GM12865 (cell line): ENCODE measurements at places on chromosomes 13 and 19.

GRCh38 chr13:108212886-108213285 lies 2.5 kb downstream of the LIG4 start:
- DNase-seq = no peak

- no peak for DNase-seq
These were observed 6.3 kb upstream of the DNAAF3 start for GRCh38 chr19:55172741-55173140.

DNA sequence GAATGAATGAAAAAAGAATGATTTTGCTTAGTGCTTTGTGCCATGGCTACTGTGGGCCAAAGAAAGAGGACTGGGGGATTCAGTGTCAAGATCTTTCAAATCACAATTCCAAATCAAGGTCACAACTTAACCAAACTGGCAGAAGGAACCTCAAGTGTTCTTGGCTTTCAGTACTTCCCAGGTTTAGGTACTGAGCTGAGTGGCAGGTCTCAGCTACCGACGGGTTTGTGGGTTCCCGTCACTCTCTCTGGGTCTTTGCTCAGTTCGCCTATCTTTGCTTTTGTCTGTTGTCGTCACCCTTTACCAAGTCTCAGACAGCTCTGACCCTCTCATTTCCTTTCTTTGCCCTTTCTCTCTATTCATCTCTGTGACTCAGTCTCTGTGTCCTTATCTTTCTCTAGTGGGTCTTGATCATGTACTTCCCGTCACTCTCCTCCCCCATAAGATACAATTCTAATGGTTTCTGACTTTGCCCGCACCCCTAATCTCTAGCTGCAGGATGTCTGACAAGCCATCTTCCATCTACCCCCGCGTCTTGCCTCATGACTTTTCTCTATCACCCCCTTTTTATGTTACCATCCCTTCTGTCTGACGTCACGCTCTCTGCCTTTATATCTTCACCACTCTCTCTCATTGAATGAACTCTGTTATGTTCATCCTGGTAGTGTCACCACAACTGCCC lies 33.3 kb upstream of the LRRC4B start:
- no peak for DNase-seq

- DNase-seq = no peak
These were observed 426.9 kb downstream of the PCDH9 start for GRCh38 chr13:66803013-66803807.

- DNase-seq = no peak
These were observed 6.3 kb downstream of the GPR18 start for GRCh38 chr13:99251921-99252320.

GRCh38 chr13:87894059-87894458 lies 222.9 kb downstream of the SLITRK5 start:
- DNase-seq = no peak

- peak; percentile 30 for DNase-seq
These were observed 299.0 kb downstream of the ITGBL1 start for GRCh38 chr13:101751488-101751887.

GRCh38 chr13:75869981-75870380 lies 233.9 kb downstream of the LMO7 start:
- no peak for DNase-seq

DNA sequence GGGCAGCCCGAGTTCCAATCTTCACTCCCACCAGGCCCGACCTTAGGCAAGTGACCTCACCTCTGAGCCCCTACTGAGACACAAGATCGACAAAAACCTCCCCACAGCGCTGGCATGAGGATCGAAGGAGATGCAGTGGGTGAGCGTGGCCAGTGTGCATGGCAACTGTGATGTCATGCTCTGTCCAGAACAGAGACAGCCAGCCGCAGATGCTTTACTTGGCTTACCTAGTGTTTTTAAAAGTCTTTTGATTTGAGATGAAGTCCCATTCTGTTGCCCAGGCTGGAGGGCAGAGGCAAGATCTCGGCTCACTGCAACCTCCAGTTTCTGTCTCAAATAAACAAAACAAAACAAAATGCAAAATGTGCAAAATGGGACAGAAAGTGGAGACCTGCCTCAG lies 47.4 kb upstream of the CCNE1 start:
- peak; percentile 17 for DNase-seq

GRCh38 chr19:29678484-29679106 lies 13.3 kb downstream of the PLEKHF1 start:
- DNase-seq = no peak

GRCh38 chr19:16976446-16976845 lies 50.2 kb downstream of the CPAMD8 start:
- DNase-seq = no peak

- no peak for DNase-seq
These were observed 32.3 kb upstream of the UQCRFS1 start for GRCh38 chr19:29245215-29245614.

DNA sequence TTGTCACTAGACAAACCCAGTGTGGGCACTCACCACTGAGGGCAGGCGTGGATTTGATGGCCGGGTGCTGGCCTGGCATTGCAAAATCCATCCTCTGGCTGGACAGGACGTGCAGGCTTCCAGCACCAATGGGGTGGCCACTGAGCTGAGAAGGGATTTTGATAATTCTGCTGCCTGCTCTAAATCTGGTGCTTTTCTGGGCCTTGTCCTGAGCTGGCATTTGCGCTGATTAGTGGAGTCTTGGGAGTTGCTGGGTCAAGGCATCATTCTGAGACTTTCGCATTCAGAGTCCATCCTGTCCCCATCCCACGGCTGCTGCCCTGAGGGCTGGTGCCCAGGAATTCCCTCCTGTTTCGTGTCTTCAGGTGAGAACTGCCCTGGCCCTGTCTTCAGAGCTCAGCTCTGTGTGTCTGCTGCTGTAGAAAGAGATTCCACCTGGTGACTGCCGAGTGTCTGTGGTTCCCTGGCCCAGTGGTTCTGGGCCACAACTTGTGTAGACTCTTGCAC lies 65.9 kb upstream of the MCF2L start:
- DNase-seq = no peak

DNA sequence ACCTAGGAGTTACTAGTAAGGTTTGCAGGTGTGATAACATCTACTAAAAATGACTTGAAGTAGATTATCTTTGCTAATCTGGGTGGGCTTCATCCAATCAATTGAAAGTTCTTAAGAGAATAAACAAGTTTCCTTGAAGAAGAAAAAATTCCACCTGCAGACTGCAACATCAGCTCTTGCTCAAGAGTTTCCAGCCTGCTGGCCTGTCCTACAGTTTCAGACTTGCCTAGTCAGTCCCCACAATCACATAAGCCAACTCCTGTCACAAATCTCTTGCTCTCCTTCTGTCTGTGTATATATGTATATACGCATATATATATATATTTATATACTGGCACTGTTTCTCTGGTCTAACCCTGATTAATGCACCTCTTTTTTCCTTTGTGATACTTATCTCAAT lies 67.3 kb upstream of the ITM2B start:
- no peak for DNase-seq

GRCh38 chr13:35549481-35549880 lies 73.0 kb upstream of the MAB21L1 start:
- peak; percentile 11 for DNase-seq

DNA sequence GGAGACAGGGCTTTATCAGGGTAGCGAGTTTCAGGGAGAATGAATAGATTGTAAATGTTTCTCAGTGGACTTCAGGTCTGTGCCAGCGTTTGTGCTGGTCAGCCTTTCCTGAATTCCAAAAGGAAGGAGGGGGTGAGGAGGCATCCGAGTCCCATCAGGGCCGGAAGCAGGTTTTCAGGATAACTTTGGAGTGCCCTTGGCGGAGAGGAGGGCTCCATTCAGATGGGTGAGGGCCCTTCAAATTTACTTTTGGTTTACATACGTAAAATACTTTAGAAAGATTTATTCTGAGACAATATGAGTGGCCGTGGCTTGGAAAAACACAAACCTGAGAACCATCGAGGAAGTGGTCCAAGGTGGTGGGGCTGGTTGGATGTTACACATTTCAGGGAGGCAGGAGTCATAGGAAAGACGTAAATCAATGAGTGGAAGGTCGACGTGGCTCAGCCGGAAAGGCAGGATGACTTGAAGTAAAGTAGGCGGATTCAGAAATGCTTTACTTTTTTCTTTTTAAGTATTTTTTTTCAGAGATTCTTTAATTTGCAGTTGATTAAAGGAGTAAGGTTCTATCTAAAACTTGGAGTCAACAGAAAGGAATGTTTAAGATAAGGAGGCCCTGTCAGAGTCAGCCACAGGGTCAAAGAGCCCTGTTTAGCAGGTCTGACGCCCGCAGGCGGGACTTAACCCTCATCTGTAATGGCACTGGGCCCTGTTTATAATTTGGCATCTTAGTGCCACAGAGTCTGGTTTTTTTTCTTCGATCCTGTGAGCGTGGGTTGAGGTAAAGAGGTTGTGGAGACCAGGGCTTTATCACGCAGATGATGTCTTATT lies 32.8 kb downstream of the ATP11A start:
- DNase-seq = no peak

- DNase-seq = peak; percentile 70
These were observed 114.4 kb downstream of the ZDHHC20 start for GRCh38 chr13:21344662-21345176.

DNA sequence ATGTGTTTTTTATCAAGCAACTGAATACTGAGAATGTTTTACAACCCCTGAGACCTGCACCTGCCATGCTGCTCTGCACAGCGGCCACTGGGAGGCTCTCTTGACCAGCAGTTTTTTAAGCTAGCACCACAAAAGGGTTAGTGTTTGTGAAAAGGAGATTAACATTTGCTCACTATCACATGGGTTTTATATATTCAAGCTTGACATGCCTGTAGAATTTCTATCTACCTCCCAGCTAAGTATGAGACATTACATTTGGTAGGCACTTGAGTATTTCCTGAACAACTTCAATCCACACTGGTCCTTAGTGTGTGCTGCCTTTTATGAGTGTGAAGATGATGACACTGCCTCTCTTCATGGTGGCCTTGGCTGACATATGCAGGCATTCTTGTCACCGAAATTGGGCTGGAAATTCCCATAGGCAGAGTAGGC lies 1238.9 kb downstream of the UQCRFS1 start:
- peak; percentile 66 for DNase-seq

- no peak for DNase-seq
These were observed 9.8 kb downstream of the DCAF15 start for GRCh38 chr19:13961826-13962698.

- DNase-seq = no peak
These were observed 402.3 kb upstream of the SLITRK6 start for GRCh38 chr13:86201477-86201876.

GRCh38 chr19:39746836-39747529 lies 9.2 kb upstream of the CLC start:
- no peak for DNase-seq

DNA sequence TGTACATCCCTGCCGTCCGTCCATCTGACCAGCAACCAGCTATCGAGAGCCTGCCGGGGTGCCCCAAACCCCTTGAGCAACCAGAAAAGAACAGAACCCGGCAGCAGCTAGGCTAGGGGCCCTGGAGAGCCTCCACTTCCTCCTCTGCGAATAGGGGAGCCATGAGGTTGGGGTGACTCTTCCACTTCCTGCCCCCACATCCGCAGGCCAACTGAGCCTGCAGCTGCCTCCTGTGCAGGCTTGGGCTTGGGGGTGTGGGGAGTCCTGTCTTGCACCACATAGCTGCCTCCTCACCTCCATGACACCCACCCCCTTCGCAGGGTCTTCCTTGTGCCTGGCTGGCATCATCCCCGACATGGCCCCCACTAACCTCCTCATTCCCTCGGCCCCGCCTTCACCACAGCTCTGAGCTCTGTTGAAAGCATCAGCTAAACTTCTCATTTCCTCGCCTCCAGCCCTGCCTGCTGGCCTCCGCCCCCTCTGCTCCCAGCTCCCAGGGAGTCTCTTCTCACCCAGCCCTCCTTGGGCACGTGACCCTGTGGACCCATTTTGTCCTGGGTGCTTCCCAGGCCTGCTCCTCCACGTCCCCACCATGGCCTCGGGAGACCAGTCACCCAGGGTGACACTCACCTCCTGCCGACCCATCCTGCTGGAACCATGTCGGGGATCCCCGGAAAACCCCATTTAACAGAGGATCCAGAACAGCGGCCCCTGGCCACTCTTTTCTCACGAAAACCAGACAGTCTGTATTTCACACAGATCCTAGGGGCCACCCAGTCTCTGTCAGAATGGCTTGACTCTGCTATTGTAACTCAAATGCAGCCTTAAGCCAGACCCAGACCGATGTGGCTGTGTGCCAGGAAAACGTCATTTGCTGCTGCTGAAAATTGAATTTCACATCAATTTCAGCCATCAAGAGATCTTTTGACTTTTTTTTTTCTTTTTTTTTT lies 50.4 kb downstream of the MYO9B start:
- DNase-seq = peak; percentile 94

- no peak for DNase-seq
These were observed 1.2 kb downstream of the MADCAM1 start for GRCh38 chr19:497491-497868.

GRCh38 chr13:40345654-40346372 lies 320.6 kb downstream of the FOXO1 start:
- DNase-seq = no peak

DNA sequence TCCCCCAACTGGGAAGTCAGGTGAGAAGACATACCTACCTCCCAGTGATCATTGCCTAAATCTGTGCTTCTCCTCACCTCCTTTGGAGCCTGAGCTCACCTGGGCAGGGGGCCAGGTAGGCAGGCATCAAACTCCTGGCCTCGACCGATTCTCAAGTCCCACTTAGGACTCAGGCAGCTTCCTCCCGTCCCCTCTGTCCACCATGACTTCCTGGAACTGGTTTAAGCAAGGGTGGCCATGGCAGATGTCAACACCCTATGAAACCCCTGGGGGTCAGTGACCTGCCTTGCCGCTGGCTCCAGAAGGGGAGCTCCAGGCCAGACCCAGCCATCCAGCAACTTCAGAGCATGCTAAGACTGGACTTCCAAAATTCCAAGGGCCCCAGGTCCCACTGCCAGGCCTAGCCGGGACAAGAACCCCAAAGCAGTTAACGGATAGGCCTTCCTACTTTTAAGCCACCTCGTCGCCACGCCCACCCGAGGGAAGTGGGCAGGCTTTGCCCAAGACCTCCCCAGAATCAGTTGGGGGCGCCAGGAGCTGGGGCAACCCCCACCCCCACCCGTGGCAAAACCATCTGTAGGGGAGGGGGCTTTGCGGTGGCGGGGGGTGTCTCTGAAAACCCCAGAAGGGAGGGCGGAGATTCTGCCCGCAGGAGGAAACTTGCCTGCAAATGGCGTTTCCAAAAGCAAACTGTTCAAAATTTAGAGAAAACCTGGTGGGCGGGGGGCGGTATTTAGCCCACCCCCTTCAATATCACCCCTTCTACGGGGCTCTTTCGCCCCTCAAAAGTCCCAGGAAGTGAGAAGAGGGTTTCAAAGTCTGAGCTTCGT lies 657 bp downstream of the PLIN3 start:
- DNase-seq = peak; percentile 65

GRCh38 chr13:106471957-106472543 lies 63.4 kb downstream of the EFNB2 start:
- DNase-seq = peak; percentile 33

DNA sequence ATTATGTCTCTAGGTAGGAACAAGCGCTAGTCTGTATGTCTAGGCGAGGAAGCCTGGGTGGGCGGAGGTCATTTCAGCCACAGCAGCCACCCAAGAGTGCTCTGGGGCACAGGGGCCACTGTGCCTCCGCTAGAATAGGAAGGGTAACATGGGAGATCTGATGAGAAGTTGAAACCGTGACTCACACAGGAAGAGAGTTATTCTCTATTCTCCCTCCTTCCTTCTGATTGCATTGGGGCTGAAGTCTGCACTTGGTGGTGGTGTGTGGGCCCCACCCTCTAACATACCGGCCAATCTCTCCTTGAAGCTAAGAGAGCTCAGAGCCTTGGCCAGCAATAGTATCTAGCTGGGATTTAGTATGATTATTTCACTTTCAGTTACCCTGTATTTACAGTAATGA lies 20.3 kb upstream of the GGACT start:
- peak; percentile 68 for DNase-seq
